ENCODE measurements at places on chromosomes 16 and 17. TPM values are rescaled to one million over a fixed set of nuclear protein-coding genes. Genes with fewer than 3 reads are reported as not detected.

GRCh38 chr17:59637611-59638310, 18.1 kb downstream of the CLTC start:
- DNase-seq = no peak

- DNase-seq = no peak
Observed at GRCh38 chr17:21467739-21468490, 91.8 kb downstream of the KCNJ12 start.

- peak; percentile 62 for DNase-seq
Observed at GRCh38 chr17:77449908-77450741, 309.4 kb downstream of the SEC14L1 start.

The UBE2G1 gene
- total RNA-seq = 161 TPM

DNA sequence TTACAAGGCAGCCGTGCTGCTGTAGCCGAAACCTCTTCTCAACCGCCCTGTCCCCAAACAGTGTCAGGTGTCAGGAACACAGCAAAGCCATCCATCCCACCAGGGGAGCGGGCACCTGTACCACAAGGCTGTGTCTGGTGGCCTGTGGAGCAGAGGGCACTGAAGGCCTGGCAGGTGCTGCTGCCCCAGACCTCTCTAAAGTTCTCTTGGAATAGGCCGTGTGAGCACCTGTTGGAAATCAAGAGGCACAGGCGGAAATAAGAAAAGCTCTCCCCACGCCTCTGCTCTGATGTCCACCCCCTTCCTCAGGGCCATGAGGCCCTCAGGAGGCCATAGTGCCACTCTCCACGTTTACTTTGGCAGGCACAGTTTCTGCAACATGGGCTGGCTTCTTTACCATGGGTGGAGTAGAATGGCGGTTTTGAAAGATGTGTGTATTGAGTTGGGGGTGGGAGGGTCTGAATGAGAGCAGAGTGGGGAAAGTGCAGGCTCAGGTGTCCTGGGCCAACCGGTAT, 99.9 kb upstream of the ZNF750 start:
- DNase-seq = no peak

DNA sequence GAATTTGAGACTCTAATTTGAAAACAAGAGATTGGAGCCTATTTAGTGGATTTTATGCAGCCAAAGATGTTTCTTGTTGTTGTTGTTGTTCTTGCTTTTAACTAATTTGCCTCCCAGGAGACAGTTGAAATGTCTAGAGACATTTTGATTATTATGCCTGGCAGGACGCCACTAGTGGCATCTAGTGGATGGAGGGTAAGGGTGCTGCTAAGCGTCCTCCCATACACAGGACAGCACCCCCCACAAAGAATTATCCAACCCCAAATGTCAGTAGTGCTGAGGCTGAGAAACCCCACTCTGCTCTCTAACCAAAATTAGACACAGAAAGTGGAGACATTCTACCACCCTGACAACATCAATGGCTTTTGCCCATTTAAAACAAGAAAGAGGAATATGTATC, 15.4 kb upstream of the HSBP1 start:
- DNase-seq = no peak

The MAF gene
- 2.5 TPM for total RNA-seq

GRCh38 chr16:56191835-56192634, 746 bp downstream of the GNAO1 start:
- peak; percentile 32 for DNase-seq

GRCh38 chr17:64170286-64170685, 40.3 kb upstream of the ERN1 start:
- DNase-seq = no peak

The SDK2 gene
- 5.1 TPM for total RNA-seq

The PTGES3L gene
- 2.3 TPM for total RNA-seq

DNA sequence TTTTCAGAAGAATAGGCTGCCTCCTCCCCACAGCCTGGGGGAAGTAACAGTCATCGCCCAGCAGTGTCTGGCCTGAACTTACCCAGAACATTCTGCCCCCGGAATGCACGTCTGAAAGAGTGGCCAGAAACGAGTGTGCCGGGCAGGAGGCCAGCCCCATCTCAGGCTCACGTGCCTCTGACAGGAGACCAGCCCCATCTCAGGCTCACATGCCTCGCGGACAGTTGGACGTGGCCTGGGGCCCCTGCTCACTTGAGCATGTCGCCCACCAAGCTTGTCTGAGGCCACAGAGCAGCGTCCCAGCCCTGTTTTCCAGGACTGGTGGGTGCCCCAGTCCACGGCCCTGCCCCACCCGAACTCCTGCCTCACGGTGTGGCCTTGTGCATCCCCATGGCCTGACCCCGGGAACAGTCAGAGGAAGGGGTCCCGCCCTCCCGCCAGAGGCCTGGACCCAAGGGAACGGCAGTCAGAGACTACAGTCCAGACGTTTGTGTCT, 16.3 kb upstream of the CDH15 start:
- DNase-seq = no peak

- DNase-seq = no peak
Observed at GRCh38 chr17:37802712-37803416, 58.0 kb upstream of the HNF1B start.

Data from GM23338 (cell line).